Amniotic stem cell (primary cell): ENCODE measurements at places on chromosomes 4 and X.
A peak's percentile ranks its signal among the peaks of the same experiment; 100 is the strongest.

DNA sequence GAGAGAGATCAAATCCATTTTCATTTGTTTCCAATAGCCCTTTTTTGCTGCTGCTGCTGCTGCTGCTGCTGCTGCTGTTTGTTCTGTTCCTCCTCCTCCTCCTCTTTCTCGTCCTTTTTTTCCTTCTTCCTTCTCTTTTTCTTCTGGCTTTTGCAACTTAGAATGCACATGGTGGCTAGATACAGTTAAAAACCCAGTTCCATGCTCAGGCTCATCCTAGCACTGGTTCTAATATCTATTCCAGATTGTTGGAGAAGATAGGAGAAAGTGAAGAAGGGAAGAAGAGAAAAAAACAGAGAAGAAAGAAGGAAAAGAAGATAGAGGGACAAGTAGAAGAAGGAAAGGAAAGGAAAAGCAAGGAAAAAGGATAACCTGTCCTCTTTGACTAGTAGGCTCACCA is 39.7 kb downstream of the VSIG4 start:
- no peak for DNase-seq

- DNase-seq = no peak
Measured at GRCh38 chrX:139692908-139693307, 15.1 kb downstream of the MCF2 start.

- DNase-seq = peak; percentile 19
Measured at GRCh38 chr4:186844059-186844681, 120.5 kb upstream of the FAT1 start.

GRCh38 chr4:183099537-183100297 is 660 bp downstream of the WWC2 start:
- DNase-seq = no peak

DNA sequence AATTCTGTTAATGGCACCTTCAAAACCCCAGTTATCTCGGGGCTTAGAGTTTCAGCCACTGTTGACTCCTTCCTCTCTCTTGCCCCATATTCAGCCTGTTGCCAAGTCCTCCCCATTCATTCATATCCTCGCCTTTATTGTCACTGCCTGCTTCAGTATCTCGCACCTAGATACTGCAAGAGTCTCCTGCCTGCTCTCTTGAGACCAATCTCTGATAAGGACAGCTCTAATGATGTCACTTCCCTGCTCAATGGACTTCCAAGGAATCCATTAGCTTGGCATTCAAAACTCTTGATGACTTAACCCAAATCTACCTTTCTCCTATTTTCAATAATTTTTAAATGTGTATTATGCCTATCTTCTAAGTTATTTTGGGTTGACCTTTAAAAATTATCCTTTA is 1.1 kb upstream of the UBE2A start:
- no peak for DNase-seq

DNA sequence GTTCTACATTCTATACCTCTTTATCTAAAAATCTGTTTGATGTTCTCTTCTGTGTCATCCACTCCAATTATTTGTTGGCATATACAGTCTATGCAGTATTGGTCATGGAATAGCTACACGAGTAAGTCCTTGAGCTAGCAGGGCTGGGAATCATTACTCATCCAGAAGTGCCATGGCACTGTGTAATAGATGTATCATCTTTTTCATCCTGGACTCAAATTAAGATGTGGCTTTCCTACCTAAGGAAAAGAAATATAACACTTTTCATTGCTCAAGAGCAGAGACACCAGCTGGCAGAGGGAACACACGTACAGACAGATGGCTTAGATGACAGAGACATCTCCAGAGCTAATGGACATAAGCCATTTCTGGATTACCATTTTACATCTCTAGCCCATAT is 159.8 kb downstream of the FAM13A start:
- no peak for DNase-seq

- DNase-seq = no peak
Measured at GRCh38 chr4:40180356-40180755, 16.5 kb upstream of the RHOH start.

DNA sequence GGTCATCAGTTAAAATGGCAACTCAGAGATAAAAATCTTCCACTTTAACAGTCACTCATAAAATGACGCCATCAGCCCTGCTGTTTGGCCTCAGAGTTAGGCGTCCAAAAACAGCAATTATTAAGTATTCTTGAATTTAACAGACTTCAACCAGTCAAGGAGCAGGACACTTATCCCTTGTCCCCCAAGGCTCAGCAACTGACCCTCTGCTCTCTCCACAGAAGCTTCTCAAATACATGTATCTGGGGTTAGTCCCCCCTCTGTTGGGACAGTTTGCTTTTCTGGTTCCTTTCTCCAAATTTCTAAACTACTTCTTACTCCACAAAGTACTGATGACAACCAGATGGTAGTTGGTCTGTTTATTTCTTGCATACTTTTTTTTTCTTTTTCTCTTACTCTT is 54.4 kb downstream of the SOD3 start:
- no peak for DNase-seq

GRCh38 chrX:38116706-38117105 is 104.0 kb downstream of the SRPX start:
- DNase-seq = no peak

- DNase-seq = no peak
Measured at GRCh38 chr4:128782875-128783614, 26.5 kb upstream of the JADE1 start.

GRCh38 chr4:91359041-91360031 is 944.4 kb upstream of the GRID2 start:
- no peak for DNase-seq

- no peak for DNase-seq
Measured at GRCh38 chr4:156459584-156459983, 505.9 kb upstream of the CTSO start.

DNA sequence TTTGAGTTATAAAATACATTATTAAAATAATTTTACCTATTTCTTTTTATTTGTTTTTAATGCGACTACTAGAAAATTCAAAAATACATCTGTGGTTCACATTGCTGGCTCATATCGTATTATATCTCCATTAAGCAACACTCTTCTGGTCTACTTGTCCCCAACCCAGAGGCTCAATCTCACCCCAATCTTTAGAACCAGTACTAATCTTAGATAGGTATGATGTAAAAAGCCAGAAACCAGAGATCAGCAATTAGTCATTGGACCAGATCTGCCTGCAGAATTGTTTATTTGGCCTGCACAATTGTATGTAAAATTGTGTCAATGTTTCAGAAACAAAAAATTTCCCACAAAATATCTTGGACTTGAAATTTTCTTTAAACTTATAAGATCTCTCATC is 155.5 kb upstream of the BMP3 start:
- no peak for DNase-seq

GRCh38 chrX:40090961-40091360 is 6.8 kb downstream of the BCOR start:
- DNase-seq = no peak

DNA sequence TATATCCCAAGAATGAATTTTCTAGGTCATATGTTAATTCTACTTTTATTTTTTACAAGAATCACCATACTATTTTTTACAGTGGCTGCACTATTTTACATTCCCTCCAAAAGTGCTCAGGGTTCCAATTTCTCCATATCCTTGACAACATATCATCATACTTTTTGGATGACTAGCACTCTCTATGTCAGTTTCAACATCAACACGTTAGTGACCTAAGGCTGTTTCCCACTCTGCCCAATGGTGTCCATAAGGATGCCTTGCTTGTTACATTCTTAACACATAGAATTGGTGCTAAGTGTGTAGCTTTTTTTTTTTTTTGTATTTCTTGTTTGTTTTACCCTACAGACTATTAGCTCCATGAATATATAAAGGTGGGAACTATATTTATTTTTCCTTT is 175.4 kb downstream of the PCDH10 start:
- no peak for DNase-seq

DNA sequence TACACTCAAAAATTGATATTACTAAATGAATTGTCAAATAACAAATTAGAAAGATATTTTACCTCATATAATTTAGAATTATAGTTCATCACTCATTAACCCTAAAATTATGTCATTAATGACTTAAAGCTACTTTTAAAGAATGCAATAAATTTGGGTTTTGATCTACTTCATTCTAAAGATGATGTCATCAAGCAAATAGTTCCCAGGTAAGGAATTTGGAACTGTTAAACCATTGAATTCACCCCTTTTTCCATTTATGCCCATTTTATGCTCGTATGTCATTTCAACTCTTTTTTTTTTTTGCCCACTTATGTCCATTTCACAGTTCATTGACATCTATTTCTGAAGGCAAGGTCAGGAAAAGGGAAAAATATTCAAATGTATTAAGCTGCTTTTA is 135.5 kb downstream of the TLL1 start:
- DNase-seq = no peak

- DNase-seq = no peak
Measured at GRCh38 chr4:140764785-140765392, 8.7 kb upstream of the TBC1D9 start.

DNA sequence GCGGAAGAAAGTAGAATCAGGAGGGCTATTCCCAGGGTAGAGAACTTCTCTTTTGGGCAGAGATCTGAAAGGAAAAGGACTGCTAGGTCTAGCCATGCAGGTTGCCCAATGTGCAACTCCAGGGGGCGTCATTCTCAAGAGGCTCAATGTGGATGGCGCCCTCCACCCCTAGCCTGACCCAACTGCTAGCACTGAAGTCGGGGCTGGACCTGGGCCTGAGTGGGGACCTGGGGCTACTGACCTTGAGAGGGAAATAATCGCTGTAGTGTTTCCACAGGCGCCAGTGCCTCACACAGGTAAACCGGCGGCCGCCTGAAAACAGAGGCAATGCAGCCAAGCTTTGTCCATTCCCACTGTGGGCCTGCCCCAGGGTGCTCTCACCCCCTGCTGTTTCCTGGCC is 6.1 kb downstream of the AWAT2 start:
- no peak for DNase-seq

DNA sequence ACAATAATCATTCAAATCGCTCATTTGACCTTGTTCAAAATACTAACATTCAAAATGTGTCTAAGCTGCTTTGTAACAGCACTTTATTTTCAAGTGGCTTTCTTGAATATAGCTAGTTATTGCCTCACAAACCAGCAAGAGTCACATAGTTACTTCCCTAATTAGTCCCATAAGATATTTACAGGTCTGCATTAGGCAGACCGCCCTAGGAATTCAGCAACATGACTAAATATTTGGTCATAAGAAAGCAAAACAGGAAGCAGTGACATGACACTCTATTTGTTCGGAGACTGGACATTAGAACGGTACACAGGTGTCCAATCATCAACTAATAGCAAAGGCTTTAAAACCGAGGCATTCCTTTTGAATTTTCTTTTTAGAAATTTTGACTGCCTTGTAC is 262.0 kb downstream of the COL25A1 start:
- no peak for DNase-seq
